ENCODE measurements at places on chromosomes 3 and 15. TPM values are rescaled to one million over a fixed set of nuclear protein-coding genes. Genes with fewer than 3 reads are reported as not detected.
A peak's percentile ranks its signal among the peaks of the same experiment; 100 is the strongest.

The PRTG gene
- 0.99 TPM for total RNA-seq

DNA sequence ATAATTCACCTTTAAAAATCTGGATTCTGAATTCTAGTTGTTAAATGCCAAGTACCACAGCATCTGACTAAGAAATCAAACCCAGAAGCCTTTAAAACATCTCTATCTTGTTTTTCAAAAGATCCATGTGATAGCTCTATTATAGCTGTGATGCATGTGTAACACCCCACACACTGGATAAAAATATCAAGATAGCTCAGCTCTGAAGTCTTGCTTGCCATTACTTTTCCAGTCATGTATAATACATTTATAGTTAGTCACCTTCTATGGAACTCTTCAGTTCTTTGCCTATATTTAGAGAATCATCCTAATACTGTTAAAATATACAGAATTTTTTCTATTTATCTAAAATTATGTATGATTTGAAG is 11.6 kb downstream of the ARPP19 start:
- no peak for DNase-seq

The SEMA7A gene
- 22.0 TPM for total RNA-seq

The AHSG gene
- 0.33 TPM for total RNA-seq

DNA sequence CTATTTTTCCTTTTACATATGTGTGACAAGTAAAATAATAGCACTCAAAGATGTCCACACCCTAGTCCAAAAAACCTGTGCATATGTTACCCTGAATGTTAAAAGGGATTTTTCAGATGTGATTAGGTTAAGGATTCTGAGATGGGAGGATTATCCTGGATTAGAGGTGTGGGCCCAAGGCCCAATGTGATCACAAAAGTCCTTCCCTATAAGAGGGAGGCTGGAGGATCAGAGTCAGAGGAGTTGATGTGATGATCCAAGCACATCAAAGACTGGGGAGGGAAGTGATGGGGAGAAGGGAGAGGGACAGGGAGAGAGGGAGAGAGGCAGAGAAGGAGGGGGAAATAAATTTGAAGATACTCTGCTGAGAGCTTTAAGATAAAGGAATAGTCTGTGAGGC is 512.6 kb downstream of the PLOD2 start:
- no peak for DNase-seq

GRCh38 chr3:121594850-121595249 is 1.7 kb downstream of the FBXO40 start:
- DNase-seq = no peak

The ECE2 gene
- not detected for total RNA-seq

DNA sequence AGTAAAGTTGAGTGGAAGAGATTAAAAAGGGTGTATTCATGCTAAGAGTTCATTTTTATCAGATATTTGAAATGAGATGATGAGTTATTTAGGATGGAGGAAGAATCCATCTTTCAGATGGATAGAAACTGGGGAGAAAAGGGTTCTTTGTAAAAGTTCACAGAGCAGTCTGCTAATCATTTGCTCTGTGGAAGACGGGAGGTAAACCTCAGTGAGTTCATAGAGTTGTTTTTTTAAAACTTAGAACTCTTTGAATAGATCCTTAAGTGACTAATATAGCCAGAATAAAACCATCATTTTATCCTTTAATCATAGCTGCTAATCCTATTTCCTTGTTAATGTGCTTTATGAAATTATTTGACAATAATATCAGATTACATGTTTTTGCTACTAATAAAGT is 5.1 kb downstream of the RASA2 start:
- DNase-seq = no peak

GRCh38 chr15:78111788-78112187 is 19.4 kb downstream of the SH2D7 start:
- DNase-seq = no peak

DNA sequence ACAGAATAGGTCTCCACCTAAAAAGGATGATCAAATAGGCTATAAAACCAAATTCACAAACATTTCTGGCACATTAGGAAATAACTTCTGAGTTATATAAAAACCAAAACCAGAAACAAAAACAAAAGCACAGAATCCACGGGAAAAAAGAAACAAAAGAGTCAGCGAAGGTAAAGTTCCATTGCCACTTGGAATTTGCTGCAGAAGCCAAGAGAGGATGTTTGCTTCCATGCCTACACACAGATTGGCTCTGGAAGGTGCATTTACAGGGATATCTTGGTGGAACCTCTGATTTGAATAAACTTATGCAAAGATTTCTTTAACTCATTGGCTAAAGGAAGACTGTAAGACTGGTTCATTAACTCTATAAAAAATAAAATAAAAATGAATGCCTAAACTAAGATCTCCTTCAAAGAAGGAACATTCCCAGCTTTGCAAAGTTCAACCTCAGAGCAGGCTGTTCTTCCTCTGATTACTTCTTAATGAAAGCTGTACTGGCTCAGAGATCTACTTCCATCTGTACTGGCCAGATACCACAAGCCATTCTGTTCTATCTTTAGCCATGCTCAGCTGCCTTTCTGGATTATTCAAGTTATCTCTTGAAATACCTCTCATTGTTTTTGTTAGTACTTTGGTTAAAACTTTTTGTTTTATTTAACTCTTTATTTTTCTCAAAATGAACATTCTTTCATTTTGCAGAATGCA is 537.5 kb upstream of the CCDC54 start:
- DNase-seq = no peak

GRCh38 chr3:124818398-124819091 is 68.6 kb downstream of the ITGB5 start:
- DNase-seq = no peak

- DNase-seq = no peak
Measured at GRCh38 chr15:80007532-80007931, 36.5 kb upstream of the BCL2A1 start.

DNA sequence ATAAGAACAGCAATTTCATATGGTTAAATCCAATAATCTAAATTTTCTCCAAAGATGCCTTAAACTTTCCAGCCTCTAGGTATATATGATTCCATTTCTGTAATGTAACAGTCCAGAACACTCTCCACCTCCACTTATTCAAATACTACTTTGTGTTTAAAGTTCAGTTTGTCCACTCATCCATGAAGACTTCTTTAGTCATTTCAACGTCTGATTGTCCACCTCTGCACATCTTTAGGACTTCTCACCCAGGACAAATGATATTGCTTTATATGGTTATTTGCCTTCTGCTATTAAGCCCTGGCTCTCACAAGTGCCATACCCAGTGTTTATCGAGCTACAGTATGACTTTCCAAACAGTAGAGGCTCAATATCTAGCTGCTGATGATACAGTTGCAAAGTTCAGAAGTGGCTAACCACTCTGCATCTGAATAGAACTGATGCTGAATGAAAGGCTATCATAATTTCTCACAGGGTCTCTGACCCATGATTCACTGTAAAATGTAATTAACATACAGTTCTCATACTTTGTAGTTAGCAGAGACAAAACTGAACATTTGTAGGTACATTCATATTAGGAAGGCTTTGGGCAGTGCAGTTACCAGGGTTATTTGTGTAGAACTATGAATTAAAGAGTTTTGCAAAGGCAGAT is 93.7 kb upstream of the MBNL1 start:
- no peak for DNase-seq

DNA sequence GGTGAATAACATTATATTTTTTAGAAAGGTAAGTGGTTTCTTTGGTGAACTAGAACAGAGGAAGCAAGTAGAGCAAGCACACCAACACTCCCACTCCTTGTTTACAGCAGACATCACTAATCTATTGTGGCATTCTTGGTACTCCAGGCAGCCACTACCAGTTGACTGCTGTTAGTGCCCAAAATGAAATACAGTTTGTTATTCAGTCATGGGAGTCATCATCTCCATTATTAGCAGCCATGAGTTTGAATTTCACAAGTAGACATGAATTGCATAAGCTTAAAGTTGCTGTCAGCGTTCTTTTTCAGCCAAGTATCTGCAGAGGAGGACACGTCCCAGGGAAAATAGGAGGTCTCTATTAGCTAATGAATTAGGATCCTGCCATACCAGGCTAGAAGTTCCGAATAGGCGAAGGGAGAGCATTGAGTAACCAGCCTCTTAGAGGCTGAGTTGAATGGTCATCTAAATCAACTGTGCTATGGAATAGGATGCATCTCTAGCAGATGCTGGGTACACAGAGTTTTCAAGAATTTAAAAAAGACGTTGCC is 252.7 kb upstream of the ICE2 start:
- no peak for DNase-seq

- DNase-seq = no peak
Measured at GRCh38 chr3:1883534-1883933, 215.1 kb upstream of the CNTN4 start.

DNA sequence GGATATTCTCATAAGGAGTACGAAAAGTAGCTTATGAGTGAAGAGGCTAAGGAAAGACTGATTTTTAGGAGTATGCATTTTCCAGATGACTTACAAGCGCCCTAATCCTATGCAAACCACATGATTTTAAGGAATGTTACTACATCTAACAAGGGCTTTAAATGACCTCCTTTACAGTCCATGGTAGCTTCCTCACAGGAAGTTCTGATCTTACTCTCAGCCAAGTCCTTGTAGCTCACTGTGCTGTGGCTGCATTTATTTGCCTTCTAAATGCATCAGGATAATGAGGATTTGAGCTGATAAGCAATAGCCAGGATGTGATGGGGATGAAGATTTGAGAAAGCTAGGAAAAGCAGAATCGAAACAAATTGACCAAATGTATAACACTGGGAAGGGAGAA is 896.0 kb downstream of the MCTP2 start:
- no peak for DNase-seq

- DNase-seq = no peak
Measured at GRCh38 chr15:70035051-70035718, 62.5 kb downstream of the TLE3 start.

- no peak for DNase-seq
Measured at GRCh38 chr3:133477487-133477886, 77.6 kb downstream of the BFSP2 start.

DNA sequence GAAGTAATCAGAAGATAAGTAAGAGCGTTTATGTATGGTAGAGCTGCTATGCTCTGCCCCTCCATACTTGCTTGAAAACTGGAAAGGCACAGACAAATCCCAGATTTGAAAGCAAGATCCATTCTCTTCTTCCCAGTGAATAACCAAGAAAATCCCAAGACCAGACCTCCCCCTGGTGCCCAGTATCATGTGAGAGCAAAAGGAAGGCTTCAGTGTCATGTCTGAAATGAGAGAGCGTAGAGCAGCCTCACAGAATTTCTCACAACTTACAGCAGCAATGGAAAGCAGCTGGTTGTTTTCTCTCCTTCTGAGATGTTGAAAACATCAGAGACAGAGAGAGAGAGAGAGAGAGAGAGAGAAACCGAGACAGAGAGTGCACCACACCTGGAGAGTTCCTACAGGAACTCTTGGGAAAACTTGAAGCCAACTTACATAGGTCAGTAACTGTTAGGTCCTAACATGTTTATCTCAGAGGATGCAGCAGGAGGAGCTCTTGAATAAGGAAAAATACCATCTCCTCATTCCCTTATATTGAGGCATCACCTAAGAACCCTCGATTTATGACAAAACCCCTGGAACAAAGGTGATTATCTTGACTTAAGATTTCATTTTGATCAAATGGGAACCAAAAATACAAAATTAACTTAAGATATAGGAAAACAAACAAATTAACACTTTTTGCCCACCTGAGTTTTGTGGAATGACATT is 273.3 kb downstream of the NSUN3 start:
- DNase-seq = no peak

DNA sequence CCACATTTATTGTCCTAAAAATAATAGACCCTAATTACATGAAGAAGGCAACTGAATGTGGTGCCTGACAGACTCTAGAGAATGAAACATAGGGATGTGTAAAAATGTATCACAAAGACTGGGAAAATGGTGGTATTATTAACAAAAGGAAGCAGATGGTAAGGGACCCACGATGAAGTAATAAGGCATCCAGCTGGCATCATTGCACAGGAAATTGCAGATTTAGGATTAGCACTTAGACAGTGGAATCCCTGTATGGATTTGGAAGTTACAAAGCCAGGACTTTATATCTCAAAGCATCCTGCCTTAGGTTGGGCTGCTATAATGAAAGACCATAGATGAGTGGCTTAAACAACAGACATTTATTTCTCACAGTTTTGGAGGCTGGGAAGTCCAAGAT is 104.3 kb downstream of the PPM1L start:
- DNase-seq = no peak

DNA sequence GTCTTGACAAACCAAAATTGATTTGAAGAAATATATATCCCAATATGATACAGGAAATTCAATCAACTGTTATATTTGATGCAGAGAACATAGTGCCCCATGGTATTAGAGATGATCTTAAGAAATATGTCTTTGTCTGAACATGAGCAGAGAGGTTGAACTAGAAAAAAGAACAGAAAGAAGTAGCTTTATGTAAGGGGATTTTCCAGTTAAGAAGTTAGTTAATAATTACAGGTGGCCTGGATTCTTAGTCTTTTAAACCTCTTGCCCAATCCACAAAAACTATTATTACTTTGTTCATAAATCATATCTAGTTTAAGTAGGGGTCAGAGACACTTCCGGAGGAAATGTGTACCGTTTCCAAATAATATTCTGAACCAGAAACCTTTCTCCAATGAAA is 1186.7 kb upstream of the EPHA6 start:
- DNase-seq = no peak

DNA sequence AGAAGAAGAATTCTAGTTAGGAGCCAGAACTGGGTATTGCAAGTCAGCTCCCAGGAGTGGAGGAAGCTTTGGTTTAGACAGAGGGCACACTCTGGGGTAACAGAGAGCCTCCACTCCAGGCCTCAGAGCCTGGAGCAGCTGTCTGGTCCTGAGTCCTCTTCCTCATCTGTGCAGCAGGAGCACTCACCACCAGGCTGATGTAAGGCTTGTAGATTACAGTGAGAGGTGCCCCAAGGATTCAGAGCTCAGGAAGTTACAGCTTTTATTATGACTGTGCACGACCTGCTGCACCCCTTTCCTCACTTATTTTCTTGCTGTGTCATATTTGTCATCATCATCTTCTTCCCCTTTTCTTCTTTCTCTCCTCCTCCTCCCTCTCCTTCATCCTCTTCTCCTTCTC is 210.4 kb downstream of the ATP10A start:
- DNase-seq = no peak

The TMEM202 gene
- not detected for total RNA-seq

The FOXL2NB gene
- total RNA-seq = under 0.01 TPM

- DNase-seq = no peak
Measured at GRCh38 chr3:80675790-80676189, 908.0 kb upstream of the ROBO1 start.

DNA sequence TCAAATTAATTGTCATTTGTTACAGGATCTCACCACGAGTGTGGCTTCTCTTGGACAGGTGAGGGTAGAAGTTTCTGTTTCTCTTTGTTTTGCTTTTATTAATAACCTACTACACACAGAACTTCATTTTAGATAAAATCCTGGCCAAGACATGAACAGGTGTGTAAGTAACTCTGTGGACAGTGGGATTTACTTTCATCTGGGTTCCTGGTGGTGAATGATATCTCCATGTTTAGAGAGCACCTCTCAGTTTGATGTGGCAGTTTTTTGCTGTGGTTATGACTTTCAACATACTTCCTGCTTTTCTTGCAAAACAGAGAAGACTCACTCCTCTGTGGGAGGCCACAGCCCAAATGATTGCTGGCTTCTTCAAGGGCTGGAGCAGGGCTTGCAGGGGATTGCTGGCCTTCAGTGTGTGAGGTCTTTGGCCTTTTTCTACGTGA is 71.1 kb upstream of the XCR1 start:
- peak; percentile 80 for DNase-seq
